ENCODE measurements at places on chromosomes 16 and 17.
A peak's percentile ranks its signal among the peaks of the same experiment; 100 is the strongest.

DNA sequence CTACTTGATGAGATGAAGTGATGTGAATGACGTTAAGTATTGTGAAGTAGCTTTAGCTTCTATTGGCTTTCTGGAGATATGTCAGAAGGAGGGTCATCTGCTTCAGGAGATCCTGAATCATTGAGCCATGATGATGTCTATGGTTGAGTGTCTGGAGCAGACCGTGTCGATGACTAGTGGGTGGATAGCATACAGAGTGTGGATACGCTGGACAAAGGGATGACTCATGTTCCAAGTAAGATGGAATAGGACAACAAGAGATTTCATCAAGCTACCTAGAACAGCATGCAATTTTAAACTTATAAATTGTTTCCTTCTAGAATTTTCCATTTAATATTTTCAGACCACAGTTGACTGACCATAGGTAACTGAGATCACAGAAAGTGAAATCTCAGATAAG lies 116.1 kb upstream of the RBBP6 start:
- DNase-seq: no peak

GRCh38 chr17:57228911-57229310 lies 27.4 kb upstream of the MSI2 start:
- DNase-seq: no peak

DNA sequence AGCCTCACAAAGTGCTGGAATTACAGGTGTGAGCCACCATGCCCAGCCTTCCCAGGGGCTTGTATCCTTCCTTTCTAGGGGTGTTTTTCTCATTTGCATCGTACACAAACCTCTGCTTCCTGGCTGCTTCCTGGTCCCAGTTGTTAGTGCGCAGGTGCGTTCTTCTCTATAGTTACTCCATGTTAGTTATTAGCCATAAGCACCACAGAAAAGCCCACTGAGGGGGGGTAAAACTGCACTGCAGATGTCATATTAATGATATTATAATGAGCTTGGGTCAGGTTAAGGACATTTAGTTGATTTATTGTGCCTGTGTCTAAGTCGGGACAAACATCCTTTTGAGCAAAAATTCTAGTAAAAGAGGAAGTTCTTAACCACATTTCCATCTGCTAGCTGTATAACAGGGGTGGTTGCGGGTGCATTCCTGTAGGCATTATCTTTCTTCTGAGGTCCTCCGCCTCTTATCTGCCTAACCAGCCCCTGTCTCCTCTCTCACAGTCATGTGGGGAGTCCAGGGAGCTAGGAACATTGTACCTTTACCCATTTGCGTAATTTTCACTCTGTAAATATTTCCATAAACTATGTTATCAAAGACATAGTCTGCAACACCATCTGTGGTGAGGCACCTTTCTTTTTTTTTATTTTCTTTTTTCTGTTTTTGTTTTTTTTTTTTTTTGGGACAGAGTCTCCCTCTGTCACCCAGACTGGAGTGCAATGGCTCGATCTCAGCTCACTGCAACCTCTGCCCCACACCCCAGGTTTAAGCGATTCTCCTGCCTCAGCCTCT lies 23.6 kb upstream of the ATF7IP2 start:
- DNase-seq: no peak

- DNase-seq: peak; percentile 38
Measured at GRCh38 chr17:75601057-75601987, 13.7 kb downstream of the MYO15B start.

- no peak for DNase-seq
Measured at GRCh38 chr17:48530208-48530886, 464 bp downstream of the HOXB1 start.

DNA sequence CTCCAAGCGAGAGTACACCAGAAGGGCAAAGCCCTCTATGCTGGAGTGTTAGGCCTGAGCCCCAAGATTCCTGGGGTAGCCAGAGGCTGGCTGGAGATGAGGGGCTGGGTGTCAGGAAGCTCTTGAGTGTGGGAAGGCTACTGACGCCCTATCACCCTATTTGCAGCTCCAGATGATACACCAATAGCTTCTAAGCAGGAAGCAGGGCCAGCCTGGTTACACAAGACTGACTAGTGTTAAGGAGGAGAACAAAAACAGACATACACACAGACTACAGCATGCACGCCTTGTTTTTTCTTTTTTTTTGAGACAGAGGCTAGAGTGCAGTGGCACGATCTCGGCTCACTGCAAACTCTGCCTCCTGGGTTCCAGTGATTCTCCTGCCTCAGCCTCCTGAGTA lies 15.9 kb downstream of the POLR3K start:
- no peak for DNase-seq

DNA sequence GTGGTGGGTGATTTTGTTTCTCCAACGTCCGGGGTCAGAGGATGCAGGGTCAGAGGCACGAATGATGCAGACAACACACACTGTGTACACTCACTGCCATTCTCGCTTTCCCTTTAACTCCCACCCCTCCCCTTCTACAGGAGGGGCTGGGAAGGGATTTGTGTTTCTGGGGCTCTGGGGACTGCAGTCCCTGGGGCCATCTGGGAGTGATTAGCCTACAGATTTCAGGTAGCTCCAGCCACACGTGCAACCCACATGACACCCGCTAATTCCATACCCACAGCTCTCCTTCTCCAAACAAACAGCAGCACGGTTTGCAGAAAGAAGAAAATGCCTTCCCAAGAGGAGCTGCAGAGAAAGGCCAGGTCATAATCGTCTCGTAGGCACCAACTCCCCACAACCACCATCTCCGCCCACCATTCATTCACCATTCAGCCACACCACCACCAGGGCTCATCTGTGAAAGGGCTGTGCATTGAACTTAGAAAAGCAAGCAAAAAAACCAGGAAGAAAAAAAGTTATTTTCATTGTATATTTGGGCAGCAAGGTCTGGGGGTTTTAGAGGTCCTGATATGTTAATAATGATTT lies 9.4 kb upstream of the SOX9 start:
- DNase-seq: no peak
